Activated CD8-positive, alpha-beta memory T cell treated with anti-CD3 and anti-CD28 coated beads, Interleukin-2, amount 50 U/mL, for 48 hours (primary cell): ENCODE measurements at places on chromosomes 16 and 17.

DNA sequence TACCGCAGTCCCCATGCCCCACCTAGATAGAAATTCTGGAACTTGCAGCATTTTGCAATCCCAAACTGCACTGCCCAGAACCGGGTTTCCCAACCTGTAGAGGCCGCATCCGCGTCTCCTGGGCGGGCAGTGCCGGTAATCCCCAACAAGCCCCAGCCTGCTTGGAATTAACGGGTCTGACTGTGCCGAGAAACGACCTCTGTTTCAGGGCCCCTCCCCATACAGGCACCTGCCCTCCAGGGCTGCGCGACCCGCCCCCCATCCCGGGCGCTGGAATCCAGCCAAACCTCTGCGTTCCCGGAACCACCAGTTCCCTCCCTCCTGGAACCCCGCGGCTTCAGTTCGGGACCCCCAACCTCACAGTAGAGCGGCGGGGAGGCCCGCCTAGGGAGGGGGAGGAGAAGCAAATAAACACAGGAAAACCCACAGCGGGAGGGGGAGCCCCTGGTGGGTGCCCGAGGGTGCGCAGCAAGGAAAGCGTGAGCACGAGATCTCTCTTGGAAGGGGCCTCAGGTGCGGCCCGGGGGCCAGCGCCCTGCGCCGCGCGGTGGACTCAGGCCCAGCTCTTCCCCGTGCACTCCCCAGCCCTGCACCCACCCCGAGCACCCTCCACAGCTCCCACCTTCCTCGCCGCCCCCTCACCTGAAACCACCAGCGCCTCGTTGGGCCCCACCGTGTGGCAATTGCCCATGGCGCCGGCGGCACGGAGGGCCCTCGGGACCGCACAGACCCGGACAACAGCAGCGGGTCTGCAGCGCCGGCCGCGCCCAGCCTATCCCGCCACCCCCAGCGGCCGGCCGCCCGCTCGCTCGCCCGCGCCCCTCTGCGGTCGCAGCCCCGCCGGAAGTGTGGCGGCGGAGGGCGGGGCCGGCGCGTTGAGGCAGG, at the start of gene FLOT2:
Gene FLOT2, minus strand, starts transcription at position 850 of the 885 bp plus-strand sequence. Its CDS starts 159 bp downstream, at position 691.
- peak; percentile 79 for DNase-seq

DNA sequence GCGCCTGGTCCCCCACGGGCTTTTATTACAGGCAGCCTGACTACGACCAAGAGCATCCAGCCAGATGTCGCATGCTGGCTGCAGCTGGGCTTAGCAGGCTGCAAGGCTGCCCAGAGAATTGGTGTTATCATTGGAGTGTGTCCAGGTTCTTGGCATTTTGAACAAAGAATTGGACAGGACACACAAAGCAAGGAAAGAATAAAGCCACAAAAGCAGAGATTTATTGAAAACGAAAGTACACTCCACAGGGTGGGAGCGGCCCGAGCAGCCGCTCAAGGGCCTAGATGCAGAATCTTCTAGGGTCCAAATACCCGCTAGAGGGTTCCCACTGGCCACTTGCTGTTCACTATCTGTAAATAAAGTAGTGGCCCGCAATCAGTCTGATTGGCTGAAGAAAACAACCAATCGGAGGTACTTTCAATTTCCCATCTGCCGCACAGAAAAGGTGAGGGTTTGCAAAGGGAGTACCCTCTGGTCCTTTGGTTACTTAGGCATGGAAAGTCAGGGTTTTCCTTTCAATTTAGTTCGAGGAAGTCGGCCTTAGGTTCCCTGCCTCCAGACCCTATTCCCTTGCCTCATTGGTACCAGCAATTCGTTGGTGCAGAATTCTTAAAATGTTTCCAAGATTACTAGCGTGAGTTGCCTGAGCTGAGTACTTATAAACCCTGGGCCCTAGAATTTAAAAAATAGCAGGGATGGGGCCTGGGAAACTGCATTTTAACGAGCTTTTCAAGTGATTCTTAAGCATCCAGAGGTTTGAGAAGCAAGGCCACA, 38.5 kb upstream of the CNEP1R1 start:
- DNase-seq, result no peak

GRCh38 chr17:19781488-19782458, 33.7 kb upstream of the ALDH3A1 start:
- DNase-seq, result no peak

GRCh38 chr16:51734220-51734619, 583.1 kb upstream of the SALL1 start:
- DNase-seq, result no peak

- peak; percentile 65 for DNase-seq
Measured at GRCh38 chr17:28227316-28228108, 91.5 kb upstream of the TMEM97 start.

- no peak for DNase-seq
Measured at GRCh38 chr17:330993-331701, 21.5 kb downstream of the RPH3AL start.

DNA sequence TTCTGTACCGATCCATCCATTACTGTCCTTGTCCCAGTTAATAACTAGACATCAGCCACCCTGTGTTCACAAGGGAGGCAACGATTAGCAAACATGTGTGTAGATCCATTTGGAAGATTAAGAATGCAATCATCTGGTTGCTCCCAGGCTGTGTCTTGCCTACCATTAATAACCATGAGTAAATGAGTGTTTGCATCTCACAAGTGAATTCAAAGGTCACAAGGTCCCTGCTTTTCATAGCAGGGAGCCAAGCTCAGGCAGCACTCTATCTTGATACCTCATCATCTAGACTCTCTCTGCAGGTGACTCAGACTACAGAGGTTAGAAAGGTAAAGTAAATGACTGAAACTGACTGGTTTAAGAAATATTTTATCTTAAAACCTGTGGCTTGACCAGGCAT, 25.3 kb downstream of the VWA3A start:
- no peak for DNase-seq

DNA sequence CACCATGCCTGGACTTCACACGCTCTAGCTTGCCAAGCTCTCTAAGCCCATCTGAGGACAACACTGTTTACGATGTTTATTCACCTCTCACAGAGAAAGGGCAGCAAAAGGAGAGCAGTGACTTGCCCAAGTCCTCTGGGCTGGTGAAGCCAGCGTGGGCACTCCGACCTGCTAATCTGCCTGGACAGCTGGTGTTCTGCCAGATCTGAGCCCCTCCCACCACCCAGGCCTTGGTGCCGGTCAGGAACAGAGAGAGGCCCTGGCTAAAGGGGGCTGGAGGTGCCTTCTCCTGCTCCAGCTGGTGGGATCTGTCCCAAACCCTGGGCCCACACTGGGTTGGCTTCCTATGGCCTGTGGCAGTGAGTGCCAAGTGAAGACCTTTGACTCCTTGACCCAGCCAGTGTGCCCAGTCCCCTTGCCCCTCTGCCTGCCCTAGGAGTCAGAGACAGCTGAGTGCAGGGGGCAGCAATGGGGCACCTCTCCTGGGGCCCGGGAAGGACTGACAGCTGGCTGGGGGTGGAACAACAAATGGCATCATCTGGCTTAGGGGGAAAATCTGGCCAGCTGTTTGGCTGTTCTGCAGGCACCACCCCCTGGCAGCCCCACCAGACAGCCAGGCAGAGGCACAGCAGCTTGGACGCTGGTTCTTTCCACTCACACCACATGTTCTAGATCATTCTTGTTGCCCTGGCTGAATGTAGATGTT, 1.8 kb upstream of the SLC4A1 start:
- DNase-seq, result no peak

DNA sequence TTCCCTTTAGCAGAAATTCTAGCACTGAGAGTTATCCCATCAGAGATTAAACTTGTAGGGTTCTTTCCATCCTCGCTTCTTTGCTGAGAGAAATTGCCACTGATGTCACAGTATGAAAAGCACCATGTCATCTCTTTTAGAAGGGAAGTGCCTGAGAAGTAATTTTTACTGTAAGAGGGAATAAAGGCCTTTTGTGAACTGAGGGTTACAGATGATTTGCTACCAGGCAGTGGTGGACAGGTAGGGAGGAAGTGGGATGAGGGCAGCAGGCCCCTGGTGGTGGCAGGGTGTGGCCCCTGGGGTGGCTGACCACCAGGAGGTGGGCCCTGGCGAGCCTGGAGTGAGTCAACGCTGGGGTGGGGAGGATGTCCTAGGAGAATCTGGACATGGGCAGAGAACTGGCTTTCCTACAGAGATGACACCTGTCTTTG, 6.4 kb upstream of the MILR1 start:
- no peak for DNase-seq

GRCh38 chr16:81707411-81708265, 71.5 kb upstream of the PLCG2 start:
- DNase-seq, result no peak

DNA sequence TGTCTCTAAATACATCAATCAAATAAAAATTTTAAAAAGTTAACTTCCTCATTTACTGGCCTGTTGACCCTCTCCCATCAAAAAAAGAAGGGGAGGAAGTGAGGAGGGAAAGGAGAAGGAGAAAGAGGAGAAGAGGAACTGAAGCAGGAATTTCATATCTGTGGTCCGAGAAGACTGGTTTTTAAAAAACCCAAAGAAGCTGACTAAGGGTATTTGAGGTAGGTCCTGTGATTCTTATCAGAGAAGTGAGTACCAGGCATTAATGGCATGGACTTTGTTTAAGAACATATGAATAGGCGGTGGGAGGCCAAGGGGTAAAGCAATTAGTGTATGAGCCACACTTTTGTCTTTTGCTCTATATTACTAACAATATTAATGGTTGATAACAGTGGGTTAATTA, 2.0 kb downstream of the SLC46A1 start:
- no peak for DNase-seq

DNA sequence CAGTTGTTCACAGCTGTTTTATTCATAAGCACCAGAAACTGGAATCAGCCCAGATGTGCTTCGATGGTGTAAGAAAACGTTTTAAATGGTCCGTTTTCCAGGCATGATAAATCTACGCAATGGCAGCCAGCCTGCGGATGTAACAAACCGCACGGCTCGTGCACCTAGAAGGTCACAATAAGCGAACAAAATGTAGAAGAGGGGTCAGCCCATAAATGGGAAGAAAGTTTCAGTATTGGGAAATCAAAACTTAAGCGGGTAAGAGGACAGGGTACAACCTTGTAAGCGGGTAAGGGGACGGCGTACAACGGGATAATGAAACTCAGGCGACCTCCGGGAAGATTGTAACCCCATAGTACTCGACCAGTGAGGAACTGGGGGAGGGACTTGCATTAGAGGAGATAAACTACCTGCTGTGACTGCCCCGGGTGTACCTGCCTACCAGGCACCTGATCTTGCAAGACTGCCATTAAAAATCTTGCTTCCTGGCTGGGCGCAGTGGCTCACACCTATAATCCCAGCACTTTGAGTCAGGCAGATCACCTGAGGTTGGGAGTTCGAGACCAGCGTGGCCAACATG, 66.6 kb downstream of the ANKRD11 start:
- no peak for DNase-seq

DNA sequence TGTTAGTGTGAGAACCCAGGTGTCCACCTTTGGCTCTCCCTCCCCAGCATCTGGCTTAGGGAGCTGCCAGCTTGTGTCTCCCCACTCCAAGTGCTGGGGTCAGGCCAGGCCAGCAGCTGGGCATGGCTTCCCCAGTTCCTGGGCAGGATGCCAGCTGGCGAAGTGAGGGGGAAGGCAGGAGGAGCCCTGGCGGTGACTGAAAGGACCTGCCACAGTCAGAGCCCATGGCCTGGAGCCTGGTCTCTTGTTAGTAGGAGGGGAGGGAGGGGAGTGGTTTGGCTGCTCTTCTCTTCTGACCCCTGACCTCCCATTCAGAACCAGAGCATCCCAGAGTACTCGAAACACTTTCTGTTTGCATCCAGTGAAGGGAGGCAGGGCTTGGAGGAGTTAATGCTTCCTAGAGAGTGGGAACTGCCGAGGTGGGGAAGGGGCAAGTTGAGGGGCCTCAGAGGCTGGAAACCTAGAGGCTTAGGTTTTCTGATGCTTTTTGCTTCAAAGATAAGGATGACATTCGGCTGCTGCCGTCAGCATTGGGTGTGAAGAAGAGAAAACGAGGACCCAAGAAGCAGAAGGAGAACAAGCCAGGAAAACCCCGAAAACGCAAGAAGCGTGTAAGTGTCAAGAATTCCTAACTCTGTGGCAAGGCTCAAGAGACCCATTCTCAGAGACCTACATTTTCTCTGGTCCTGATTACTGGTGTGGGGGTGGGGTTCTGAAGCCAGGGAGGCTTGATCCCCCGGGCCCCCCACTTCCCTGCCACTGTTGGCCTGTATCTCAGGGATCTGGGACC, 772 bp downstream of the CHD3 start:
- peak; percentile 70 for DNase-seq

DNA sequence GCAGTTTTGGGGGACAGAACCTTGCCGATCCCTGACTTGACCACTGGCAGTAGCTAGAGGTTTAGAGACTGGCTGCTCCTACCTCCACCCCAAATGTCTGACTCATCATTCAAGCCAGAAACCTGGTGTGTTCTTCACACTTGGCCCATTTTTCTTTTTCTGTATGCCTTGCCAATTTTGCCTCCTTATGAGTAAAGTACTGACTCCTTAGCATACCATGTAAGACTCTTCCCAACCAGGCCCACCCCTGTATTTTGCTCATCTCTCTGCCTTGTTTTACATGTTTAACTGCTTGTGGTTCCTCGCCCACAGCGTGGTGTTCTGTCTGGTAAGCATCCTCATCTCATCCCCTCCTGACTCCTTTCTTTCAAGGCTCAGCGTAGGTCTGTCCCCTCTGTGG, 37.9 kb downstream of the NUP88 start:
- no peak for DNase-seq

GRCh38 chr16:35221482-35222185, 1762.2 kb downstream of the TP53TG3F start:
- no peak for DNase-seq

GRCh38 chr16:49560004-49560830, 186.6 kb downstream of the C16orf78 start:
- DNase-seq, result no peak

DNA sequence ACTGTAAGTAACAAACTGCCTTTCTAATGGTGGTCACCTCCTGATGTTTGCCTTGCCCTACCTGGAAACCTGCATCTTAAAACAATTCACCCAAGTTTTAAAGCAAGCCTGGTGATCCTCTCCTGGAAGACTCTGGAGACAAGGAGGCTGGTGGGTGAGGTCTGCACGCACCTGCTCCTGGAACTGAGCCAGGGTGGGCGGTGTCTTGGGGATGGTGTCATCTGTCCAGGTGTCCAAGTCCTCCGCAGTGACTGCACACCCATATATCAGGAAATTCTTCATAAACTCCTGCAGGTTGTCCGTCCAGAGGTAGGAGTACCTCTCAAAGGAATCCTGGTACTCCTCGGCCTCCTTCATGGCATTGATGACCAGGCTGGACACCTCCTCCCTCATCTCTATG, 44.9 kb downstream of the DNAH17 start:
- no peak for DNase-seq

- DNase-seq, result peak; percentile 79
Measured at GRCh38 chr17:80847496-80848230, 144.0 kb upstream of the CHMP6 start.

- no peak for DNase-seq
Measured at GRCh38 chr16:57722651-57723050, 12.9 kb upstream of the KATNB1 start.

- no peak for DNase-seq
Measured at GRCh38 chr16:8858994-8859912, 9.6 kb downstream of the CARHSP1 start.
